ENCODE measurements at places on chromosomes 4 and X.

GRCh38 chr4:8346838-8347605 lies 77.5 kb downstream of the HTRA3 start:
- no peak for DNase-seq

DNA sequence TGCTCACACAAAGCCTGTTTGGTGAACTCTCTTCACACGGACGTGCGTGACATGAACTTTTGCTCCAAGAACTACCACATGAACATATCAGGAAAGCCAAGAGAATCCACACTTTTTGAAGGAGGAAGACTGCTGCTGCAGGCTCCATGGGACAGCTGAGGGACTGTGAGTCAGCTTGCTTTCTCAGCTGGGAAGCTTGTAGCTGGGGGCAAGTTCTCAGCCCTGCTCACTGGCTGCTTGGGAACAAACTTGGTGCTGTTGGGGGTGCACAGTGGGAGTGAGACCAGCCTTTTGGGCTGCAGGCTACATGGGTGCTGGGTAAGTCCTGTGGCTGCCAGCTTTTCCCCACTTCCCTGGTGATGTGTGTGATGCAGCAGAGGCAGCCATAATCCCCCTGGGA lies 123.9 kb downstream of the ATP8A1 start:
- no peak for DNase-seq

DNA sequence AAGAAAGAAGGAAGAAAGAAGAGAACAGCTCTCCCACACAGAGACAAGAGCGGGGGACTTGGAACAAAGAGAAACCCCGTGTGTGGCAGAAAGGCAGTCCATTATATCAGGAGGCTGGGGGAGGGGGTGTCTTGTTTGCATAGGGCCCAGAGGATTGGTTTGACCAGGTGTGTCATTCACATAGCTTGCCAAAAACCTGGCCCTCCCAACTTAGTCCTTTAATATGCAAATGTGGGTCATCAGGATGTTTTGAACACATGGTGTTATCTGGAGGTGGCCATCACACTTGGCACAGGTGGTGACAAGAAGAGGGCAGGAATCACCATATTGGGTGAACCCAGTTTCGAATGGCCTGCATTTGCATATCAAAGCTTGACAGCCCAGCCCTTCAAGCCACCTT lies 111.7 kb downstream of the LINC00632 start:
- no peak for DNase-seq

GRCh38 chrX:74119016-74119910 lies 184.7 kb upstream of the ZCCHC13 start:
- DNase-seq, result no peak

- DNase-seq, result no peak
Measured at GRCh38 chr4:73224886-73225285, 33.7 kb downstream of the ANKRD17 start.

DNA sequence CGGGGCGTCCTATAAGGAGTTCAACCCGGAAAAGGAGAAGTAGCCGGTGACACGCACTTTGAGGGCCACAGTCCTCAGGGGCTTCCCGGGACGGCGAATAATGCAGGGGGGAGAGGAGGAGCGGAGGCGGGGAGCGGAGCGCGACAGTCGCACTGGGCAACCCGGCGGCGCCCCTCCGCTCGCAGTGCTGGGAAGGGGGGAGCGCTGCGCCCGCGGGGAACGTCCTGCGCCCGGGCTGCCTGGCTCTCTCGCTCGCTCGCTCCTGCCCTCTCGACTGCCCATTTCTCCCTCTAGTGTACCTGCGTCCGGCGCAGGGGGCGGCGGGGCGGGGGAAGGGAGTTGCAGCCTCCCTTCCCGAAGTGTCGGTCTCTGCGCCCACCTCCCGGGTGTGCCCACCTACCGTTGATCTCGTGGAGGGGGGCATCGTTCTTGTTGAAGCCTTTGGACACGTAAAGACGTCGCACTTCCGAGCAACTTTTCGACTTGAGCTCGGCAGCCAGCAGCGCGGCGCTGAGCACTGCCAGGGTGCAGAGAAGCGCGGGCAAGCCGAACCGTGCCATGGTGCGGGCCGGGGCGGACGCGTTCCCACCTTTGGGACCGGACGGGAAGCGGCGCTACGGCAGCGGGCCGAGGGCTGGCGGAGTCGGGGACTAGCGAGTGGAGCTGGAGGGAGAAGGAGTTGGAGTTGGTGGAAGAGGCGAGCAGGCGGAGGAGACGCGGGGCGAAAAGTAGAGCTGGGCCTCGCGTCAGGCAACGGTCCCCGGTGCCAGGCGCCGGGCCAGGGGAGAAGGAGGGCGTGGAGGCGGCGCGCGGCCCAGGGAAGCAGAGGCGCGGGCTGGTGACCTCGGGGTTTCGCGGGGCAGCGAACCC lies 648 bp downstream of the GPC4 start:
- DNase-seq, result no peak

DNA sequence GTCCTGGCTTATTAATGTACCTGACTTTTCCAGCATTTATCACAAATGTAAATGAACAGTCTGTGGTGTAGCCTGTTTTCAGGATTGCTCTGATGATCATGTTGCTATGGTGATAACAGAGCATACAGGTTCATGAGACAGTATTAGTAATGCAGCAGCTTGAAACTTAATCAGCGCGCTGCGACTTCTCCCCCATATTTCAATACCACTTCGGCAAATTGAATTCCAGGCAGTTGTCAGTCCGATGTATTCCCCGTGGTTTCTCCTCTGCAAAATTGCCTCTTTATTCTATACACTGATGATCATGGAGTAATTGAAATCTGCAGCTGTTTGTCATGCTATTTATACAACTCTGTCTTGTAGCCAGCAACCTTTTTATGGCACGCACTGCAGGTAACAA lies 239.3 kb downstream of the C4orf33 start:
- DNase-seq, result no peak

DNA sequence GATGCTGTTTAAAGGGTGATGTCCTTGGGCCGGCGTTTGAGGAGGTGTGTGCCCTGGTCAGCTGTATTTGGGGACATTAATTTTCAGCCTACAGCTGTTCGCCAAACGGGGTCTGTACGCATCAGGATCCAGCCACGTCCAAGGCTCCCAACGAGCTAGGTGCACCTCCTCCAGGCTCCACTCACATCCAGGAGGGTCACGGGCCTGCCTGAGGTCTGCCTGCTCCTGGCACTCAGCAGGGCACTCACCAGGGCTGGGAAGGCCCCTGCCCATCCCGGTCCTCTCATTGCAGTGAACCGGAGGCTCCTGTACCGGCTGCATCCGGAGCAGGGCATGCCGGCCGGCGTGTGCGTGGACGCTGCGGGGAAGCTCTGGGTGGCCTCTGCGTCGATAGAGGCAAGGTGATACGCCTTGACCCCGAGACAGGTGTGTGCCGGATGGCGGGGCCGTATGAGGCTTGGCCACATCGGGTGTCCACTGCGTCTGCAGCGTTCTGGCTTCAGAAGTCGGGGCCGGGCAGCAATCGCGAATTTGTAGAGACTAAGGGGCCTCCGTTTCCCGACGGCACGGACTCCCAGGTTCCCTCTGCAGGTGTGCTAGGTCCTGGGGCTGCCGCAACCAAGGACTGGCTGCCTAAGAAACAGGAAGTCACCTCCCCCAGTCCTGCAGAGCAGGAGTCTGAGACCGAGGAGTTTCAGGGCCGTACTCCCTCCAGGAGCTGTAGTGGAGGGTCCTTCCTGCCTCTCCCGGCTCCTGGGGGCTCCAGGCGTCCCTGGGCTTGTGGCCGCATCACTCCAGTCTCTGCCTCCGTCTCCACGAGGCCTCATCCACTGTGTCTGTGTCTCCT lies 27.5 kb upstream of the PLCXD1 start:
- no peak for DNase-seq

DNA sequence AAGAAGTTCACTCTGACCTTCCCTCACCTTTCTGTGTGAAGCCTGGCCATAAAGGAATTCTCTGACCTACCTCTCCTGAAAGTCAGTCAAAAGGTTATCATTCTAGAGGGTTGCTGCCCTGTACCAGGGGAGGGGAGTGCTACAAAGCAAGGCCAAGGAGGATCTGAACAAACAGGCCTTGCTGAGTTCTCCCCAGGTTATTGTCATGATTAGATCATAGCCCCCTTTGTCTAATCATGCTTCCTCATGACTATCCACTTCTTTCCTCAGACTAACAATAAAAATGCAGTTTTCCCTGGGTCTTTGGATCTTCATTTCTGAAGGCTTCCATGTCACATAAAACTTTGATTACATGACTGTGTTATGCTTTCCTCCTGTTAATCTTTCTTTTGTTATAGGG lies 472.0 kb downstream of the IQCM start:
- DNase-seq, result no peak

DNA sequence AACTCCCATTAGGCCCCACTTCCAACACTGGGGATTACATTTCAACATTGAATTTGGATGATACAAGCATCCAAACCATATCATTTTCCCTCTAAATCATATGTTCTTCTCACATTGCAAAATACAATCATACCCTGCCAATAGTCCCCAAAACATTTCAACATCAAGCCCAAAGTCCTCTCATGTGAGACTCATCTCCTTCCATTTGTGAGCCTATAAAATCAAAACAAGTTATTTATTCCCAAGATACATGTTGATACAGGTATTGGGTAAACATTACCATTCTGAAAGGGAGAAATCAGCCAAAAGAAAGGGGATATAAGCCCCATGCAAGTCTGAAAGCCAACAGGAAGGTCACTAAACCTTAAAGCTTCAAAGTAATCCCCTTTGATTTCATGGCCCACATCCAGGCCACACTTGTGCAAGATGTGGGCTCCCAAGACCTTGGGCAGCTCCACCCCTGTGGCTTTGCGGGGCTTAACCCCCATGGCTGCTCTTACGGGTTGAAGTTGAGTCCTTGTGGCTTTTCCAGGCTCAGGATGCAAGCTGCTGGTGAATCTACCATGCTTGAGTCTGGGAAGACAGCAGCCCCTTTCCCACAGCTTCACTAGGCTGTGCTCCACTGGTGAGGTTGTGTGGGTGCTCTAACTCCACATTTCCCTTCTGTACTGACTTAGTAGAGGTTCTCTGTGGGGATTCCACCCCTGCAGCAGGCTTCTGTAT lies 40.6 kb upstream of the SERTM2 start:
- no peak for DNase-seq

DNA sequence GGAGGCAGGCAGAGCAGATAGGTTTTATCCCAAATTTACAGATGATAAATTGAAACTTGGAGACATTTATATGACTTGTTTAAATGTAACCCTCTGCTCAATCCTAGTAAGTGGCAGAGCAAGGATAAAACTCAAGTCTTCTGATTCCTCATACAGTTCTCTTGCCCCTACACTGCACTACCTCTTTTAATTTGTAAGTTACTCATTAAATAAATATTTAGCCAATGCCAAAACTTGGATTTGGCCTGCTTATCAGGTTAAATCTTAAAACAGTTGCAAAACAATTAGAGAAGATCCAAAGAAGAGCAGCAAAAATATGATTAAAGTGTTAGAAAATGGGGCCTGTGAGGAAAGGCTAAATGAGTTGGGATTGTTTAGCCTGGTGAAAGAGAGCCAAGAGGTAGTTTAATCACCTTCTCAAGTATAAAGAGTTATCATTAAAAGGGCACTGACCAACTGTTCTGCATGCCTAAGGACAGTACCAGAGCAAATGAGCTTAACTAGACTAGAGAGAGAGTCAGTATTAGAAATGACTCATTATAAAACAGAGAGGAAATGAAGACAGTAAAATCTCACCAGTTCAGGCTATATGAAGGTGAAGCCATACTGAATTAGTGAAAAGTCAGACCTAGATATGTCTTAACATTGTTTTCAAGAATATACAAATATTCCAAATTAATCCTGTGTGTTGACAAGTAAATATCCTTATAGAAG lies 146.3 kb downstream of the GRIA3 start:
- no peak for DNase-seq

DNA sequence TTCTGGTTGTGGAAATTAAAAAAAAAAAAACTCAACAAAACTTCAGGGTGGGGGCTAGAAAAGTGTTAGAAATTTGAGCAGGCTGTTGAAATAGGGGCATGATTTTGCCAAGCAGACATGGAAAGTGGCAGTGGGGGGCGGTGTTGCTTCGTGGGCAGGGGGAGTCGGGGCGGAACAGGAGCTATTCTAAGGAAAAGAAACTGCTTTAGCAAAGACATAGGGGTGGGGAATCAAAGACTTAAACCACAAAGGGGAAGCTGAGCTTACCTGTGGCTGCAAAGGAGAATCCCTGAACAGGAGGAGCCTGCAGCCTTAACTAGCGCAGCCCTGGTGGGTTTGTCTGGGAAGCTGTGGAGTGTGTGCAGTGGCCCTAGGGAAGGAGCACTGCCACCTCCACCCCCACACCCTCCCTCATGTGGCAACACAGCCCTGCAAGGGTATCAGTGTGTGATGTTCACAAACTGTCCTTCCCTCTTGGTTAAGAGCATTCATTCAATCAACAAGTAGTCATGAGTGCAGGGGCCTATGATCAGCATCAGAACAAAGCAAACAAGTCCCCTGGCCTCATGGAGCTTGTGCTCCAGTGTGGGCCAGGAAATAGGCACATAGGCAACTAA lies 20.5 kb downstream of the SEL1L3 start:
- DNase-seq, result peak; percentile 54

- no peak for DNase-seq
Measured at GRCh38 chr4:138894011-138894410, 121.6 kb upstream of the NOCT start.

- DNase-seq, result no peak
Measured at GRCh38 chr4:70734971-70735370, 13.2 kb downstream of the RUFY3 start.
